Activated CD4-positive, alpha-beta T cell treated with anti-CD3 and anti-CD28 coated beads, Interleukin-2, amount 50 U/mL, for 1 hour (primary cell): ENCODE measurements at places on chromosomes 6 and 20.

GRCh38 chr6:89145956-89146717 lies at the start of gene PM20D2:
PM20D2 (plus strand) TSS chr6:89146055; CDS start chr6:89146145, 90 bp downstream.
- peak; percentile 51 for DNase-seq

GRCh38 chr6:33585403-33586107 lies 5.5 kb upstream of the BAK1 start:
- DNase-seq: peak; percentile 79

GRCh38 chr6:149934249-149935156 lies 7.3 kb upstream of the ULBP2 start:
- peak; percentile 73 for DNase-seq

- no peak for DNase-seq
These were observed 317.1 kb downstream of the PLCB1 start for GRCh38 chr20:8449123-8449522.

DNA sequence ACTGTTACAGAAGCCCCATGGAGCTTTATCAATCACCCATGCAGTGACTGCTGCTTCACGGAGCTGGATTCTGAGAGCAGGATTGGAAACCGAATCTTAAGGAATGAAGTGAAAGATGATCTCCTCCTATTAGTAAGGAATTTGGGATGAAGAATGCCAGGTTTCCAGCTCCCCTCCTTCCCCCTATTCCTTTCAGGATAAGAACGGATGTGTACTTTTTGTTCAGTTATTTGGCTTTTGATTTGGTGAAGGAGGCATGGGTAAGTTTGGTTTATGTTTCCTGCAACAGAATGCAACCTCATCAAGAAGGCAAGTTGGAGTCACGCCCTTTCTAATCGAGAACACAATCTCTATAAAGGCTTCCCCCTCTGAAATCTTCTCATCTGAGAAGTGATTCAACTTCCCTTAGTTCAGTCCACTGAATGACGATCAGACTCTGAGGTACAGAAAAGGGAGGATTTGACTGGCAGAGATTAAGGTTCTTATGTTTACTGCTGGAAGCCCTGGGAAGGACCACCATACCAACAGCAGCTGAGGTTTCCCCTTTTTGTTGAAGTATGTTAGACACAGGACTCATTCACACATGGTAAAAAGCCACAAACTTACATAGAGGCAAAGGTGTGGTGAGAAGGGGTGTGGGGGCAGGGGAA lies 5.5 kb downstream of the ELMO2 start:
- DNase-seq: peak; percentile 19

DNA sequence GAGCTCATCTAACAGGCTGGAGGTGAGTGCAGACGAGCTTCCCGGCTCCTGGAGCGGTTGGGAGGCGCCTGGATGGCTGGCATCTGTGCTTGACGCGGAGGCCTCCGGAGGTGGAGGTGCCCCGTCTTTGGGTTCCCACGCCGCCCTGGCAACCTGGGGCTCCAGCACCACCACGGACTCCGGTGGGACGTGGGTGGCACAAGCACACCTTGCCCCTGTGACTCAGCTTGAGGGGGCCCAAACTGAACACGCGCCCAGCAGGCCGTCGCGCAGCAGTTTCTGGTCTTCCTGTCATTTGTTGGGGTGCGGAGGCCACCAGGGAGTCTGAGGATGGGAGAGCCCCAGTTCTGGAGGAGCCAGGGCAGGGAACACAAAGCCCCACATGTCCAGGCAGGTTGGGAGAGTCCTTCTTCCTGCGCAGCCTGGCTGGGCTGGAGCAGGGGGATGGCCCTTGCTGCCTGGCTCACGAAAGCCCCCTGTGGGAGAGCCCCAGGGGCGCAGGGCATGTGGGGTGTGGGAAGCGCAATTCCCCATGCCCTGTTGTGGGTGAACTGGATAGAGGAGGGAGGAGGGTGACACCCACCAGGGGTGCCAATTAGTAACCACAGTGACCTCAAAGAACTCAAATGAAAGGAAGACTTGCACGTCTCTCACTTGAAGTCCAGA lies 1378.6 kb upstream of the DEFB115 start:
- no peak for DNase-seq

DNA sequence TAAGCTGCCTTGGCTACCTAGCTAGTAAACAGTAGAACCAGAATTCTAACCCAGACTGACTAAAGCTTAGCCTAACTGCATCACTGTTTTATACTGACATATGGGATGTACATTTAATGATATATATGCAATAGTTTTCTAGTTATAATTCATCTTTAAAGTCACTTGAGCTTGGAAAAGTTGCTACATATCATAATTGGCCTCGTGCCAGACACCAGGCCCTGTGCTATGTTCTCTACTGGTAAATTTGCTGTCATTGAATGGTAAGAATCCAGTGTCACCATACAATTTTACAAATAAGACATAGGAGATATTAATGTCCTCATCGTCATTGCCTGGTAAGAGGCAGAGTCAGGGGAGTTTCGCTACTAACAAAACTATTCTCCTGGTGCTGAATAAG lies 396.8 kb downstream of the CDKAL1 start:
- no peak for DNase-seq

GRCh38 chr6:44059359-44060346 lies 67.6 kb downstream of the MRPL14 start:
- DNase-seq: no peak

DNA sequence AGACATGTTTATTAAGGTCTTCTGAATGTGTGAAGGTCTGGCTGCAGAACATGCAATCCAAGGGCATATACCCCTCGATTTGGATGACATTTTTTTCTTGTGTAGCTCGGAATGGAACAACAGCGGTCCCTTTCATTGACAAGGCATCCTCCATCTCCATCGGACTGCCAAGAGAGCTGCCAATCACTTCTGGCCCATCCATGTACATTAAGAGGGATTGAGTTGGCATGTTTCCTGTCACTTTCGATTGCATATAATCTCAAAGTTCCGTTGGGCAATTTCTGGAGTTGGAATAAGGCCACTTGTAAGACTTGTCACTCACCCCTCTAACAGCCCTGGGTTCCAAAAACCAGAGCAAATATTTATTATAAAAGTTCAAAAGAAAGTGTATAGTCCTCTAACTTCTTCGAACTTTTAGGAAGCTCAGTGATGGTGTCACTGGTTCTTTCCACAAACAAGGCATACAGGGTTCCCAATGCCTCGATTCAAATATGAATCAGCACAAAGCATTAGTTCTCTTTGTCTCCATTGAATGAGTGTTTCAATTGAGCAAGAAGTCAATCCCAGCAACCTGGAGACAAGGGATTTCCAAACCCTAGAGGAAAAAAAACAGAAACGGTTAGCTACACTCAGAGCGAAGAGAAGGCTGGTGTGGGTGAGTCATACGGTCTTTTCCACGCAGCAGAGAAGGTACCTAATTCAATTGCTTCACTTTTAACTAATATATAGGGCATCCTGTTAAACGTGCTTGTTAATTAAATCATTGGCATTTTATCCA lies 10.9 kb downstream of the ZNF217 start:
- DNase-seq: peak; percentile 35

DNA sequence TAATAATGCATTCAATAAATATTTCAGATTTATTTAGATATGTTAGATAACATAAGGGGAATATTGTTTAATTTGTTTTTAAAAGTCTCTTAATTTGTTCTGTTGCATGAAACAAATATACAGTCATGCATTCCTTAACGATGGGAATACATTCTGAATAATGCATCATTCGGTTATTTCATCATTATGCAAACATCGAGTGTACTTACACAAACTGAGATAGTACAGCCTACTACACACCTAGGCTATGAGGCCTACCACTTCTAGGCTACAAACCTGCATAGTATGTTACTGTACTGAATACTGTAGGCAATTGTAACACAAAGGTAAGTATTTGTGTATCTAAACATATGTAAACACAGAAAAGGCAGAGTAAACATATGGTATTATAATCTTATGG lies 118.7 kb downstream of the EPHA7 start:
- DNase-seq: no peak

GRCh38 chr6:44172731-44173500 lies 14.3 kb downstream of the CAPN11 start:
- DNase-seq: peak; percentile 79

- DNase-seq: peak; percentile 7
These were observed 46.8 kb downstream of the CD24 start for GRCh38 chr6:106927531-106928398.

DNA sequence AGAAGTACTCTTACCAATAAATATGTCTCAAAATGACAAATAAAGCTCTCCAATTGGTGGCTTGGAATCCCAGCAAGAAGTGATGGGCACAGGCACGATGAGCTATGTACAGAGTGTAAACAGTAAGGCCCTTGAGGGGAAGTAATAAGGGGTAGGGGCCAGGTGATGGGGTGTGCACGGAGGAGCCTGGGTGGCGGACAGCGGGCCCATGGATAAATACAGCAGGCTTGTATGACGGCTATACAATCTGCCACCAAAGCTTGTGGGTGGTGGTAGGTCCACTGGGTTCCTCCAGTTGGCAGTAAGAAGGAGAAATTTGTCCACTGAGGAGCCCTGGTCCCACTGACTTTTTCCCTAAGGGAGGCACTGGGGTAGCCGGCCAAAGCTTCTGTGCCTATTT lies 205.4 kb upstream of the RNF24 start:
- DNase-seq: no peak

DNA sequence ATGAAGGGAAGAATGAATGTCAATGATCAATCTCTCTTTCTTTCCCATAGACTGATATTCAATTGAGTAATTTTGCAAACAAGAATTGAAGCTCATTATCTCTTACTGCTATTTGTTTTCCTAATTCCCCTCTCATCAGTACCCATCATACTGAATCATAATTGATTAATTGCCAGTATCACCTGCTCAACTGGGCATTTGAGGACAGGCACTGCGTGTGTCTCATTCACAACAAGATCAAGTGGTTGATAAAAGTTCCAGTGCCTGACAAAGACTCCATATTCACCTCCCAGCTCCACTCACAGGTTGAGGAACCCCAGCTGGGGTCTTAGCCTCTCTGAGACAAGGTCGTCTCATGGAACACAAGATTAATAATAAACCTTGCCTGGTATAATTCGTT lies 67.7 kb downstream of the BCAS1 start:
- no peak for DNase-seq

DNA sequence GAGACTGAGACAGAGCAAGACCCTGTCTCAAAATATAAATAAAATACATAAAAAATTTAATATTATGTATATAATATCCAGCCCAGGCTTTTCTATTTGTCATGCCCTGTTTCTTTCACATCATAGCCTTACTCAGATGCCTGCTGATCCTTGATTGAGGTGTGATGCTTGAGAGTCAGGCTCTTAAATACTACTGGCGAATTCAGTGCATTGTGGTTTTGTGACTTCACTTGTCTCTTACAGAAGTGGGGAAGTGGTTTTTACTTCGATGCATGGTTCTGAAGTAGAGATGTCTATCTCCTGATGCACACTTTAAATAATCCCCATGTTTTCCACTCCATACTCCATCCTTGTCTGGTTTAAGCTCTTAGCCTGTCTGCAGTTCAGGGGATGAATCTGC lies 29.1 kb downstream of the ASXL1 start:
- DNase-seq: no peak

DNA sequence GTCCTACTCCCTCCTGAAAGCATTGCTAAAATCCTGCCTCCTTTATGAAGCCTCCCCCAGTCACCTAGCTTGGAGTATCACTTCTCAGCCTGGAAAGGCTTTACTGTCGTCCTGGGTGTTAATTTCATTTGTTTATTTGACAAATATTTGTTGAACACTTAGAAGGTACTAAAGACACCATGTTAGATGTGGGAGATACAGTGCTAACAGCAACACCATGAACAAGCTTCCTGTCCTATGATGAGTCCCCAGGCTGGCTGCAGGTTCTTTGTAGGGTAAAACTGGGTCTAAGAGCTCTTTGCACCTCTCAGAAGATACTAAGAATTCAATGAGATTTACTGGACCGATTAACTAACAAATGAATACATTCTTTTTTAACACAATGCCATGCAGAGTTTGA lies 109.2 kb upstream of the TMEM170B start:
- DNase-seq: no peak

DNA sequence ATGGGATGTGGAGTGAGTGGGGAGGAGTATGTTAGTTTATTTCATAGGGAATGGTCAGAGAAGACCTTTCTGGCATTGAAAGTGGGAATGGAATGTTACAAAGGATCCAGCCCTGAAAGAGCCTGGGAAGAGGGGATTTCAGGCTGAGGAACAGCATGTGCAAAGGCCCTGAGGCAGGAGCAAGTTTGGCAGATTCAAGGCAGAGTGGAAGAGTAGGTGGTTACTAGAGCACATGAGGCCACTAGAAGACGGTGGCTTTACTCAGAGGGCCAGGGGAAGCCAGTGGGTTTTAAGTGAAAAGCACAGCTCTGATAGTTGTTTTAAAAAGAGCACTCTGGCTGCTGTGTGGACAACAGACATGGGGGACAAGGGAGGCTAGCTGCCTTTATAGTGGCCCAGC lies 227.2 kb downstream of the ZMYND8 start:
- no peak for DNase-seq

- no peak for DNase-seq
These were observed at the start of gene NKAIN2 for GRCh38 chr6:123803504-123804013. NKAIN2 (plus strand) TSS chr6:123803865.

DNA sequence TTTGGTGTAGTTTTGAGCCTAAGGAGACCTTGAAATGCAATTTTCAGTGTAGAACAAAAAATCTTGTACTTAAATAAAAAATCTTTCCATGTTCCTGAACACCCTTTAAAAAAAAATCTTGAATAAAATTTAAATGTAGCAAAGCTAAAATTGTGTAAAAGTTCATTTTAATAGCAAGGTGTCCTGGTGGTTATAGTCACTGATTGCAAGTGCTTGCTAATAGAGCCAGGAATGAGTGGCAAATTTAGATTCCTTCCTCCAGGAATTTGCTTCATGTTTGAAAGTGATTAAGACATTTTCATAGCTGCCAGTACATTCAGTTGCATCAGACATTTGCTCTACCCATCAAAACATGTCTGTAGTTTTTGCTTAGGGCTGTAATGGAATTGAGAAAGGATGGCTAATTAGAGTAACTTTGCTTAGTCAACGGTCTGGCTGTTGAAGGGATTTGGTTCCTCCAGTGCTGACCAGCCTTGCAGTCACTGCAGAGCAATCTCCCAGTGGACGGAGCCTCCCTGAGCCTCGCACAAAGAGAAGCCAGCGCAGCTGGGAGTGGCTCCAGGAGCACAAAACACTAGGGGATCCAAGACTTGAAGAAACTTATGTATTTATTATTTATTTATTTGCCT lies 36.5 kb downstream of the AKAP12 start:
- DNase-seq: no peak

GRCh38 chr6:30618270-30618797 lies 694 bp downstream of the MRPS18B start:
- no peak for DNase-seq

GRCh38 chr6:12174878-12175277 lies 115.3 kb upstream of the EDN1 start:
- DNase-seq: no peak

GRCh38 chr6:68691120-68691519 lies 56.0 kb downstream of the ADGRB3 start:
- no peak for DNase-seq

GRCh38 chr6:9405825-9406224 lies 970.5 kb upstream of the SLC35B3 start:
- DNase-seq: no peak

GRCh38 chr6:154306696-154307095 lies 49.9 kb downstream of the IPCEF1 start:
- no peak for DNase-seq
